ENCODE measurements at places on chromosomes 3 and 15. TPM values are rescaled to one million over a fixed set of nuclear protein-coding genes. Genes with fewer than 3 reads are reported as not detected.

DNA sequence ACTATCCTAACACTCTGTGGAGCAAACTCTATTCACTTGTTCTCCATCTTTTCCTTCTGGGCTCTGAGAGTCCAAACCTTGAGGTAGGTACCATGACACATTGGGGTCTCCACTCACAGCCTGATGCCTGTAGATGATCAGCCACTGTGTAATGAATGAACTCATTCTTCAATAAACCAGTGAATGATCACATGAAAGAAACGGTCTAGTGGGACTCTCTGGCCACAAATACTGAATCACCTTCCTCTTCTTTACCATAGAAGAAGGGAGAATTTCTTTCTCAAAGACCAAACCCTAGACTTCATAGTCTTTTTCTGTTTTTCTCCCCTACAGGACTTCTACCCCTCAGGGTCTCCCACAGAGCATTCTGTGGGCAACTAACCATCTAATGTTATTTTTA, 20.5 kb upstream of the ABHD2 start:
- no peak for DNase-seq

DNA sequence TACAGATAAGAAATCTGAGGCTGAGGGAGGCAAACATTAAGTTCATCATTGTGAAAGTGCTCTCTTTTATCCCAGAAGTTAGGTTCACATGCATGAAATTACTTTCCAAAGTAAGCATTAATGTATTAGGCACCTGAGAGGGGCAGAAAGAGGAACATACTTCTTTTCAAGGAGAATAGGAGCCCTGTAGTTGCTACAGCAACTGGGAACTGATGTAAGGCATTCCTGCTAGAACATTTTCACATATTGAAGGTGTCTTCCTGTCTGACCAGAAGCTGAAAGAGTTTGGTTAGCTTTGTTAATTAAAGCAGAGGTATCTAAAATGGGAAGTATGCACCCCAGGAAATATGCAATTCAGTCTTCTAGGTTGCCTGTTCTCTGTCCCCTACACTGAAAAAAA, 65.5 kb upstream of the ZBTB20 start:
- no peak for DNase-seq

DNA sequence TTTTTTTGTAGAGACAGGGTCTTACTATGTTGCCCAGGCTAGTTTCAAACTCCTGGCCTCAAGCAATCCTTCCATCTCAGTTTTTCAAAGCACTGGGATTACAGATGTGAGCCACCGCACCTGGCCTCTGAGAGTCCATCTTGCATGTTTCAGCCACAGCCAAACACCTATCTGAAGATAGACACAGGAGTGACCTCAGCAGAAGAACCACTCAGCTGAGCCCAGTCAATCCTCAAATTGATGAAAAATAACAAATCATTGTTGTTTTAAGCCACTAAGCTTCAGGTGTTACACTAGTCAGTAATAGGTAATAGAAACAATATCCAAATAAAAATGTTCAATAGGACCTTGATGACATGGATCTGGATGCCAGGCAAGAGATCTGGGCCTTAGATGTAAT, 38.3 kb upstream of the MITF start:
- DNase-seq = no peak

GRCh38 chr15:101206176-101206591, 45.7 kb downstream of the CHSY1 start:
- DNase-seq = peak; percentile 91

DNA sequence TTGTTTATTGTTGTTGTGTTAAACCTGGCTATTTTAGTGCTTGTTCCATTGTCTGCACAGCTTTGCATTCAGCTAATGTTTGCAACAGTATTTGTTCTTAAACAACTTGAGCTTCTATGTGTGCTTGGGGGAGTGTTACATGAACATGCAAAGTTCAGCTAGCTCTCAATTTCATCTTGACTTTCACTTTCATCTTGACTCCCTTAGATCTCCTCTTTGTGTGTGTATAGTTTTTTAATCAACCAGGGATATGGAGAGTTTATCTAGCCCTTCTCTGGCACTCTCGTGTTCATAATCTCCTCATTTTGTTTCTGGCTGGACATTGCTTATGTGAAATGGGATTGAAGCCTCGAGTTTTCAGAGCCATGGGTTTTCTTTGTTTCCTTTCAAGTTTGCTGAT, 212.4 kb upstream of the ZBTB20 start:
- DNase-seq = no peak

- no peak for DNase-seq
Observed at GRCh38 chr3:99503350-99503749, 135.0 kb upstream of the COL8A1 start.

GRCh38 chr15:39396979-39397615, 183.8 kb upstream of the THBS1 start:
- no peak for DNase-seq

DNA sequence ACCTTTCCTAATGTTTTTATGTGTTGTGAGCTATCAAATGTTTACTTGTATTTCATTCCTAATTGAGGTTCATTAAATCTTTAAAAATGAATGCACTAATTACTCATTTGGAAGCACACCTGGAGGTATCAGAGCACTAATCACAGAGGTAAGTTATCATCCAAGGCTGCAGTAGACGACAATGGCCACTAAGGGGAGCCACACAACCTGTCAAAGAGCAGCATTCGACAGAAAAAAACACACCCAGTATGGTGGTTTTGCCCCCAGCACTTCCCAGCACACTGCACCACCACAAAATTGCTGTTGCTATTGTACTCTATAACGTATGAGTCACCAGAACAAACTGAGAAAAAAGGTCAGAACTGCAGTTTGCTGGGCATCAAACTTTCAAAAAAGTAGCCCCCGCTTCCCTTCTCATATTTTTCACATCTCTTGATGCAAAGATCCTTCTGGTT, 205.9 kb upstream of the IGF1R start:
- peak; percentile 81 for DNase-seq

DNA sequence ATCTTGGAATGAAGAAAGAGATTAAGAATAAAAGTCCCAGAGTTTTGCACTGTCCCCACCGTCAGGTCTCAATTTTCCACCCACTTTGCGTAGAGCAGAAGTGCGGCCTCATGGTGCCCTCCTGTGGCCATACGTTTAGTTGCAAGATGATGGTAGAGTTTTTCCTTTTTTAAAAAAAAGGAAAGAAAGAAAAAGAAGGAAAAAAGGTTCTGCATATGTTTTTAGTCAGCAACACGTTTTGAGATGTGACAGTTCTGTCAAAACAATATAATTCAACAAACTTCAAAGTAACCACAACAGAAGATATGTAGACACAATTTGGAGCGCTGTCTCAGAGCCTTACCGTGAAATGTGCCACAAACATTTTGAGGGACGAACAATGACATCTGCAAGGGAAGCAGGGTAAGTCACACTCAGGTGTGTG, 24.6 kb downstream of the EBLN2 start:
- DNase-seq = peak; percentile 70

- DNase-seq = no peak
Observed at GRCh38 chr3:76859596-76859995, 180.3 kb upstream of the ROBO2 start.

GRCh38 chr15:62059108-62059815, 985 bp downstream of the VPS13C start:
- DNase-seq = no peak

OR4F15 gene
- total RNA-seq = not detected

UNC13C gene
- not detected for total RNA-seq

TMEM212 gene
- not detected for total RNA-seq

HIGD2B gene
- not detected for total RNA-seq

ARID3B gene
- total RNA-seq = 25.4 TPM
